ENCODE measurements at places on chromosomes 13 and 19. TPM values are rescaled to one million over a fixed set of nuclear protein-coding genes. Genes with fewer than 3 reads are reported as not detected.

GRCh38 chr13:22422023-22422422, 751.1 kb downstream of the FGF9 start:
- no peak for DNase-seq

DNA sequence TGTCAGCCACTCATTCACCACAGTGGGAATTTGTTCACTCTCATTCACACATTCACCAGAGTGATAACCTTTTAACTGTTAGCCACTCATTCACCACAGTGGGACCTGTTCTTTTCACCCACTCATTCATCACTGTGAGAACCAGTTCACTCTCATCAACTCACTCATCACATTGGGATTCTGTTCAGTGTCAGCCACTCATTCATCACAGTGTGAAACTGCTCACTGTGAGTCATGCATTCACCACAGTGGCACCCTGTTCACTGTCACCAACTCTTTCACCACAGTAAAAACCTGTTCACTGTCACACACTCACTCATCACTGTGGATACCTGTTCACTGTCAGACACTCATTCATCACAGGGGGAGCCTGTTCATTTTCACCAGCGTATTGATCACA, 43.5 kb upstream of the ZNF85 start:
- DNase-seq: no peak

- peak; percentile 58 for DNase-seq
Observed at GRCh38 chr19:6773323-6773931, 919 bp downstream of the VAV1 start.

GRCh38 chr19:48986211-48986610, 6.9 kb downstream of the GYS1 start:
- no peak for DNase-seq

- no peak for DNase-seq
Observed at GRCh38 chr13:44778761-44779484, 202.8 kb upstream of the TSC22D1 start.

Gene C5AR1
- total RNA-seq: 0.81 TPM

- DNase-seq: no peak
Observed at GRCh38 chr13:20441056-20441455, 84.6 kb downstream of the CRYL1 start.

DNA sequence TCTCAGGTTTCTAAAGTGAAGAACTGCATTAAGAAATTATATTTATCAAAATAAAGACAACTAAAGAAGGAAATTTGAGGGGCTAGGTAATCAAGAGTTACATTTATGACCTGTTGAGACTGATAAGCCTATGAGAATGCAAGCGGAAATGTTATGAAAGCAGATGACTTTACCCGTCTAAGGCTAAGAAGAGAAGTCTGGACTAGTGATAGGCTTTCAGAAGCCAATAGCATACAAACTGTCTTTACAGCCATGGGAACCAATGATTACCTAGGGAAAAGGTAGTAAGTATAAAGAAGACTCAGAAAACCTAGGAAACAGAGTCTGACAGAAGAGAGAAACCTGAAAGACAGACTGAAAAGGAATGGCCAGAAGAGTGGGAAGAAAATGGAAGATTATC, 11.2 kb downstream of the TSC22D1 start:
- no peak for DNase-seq

- no peak for DNase-seq
Observed at GRCh38 chr19:55554302-55554701, 9.0 kb upstream of the SBK3 start.

DNA sequence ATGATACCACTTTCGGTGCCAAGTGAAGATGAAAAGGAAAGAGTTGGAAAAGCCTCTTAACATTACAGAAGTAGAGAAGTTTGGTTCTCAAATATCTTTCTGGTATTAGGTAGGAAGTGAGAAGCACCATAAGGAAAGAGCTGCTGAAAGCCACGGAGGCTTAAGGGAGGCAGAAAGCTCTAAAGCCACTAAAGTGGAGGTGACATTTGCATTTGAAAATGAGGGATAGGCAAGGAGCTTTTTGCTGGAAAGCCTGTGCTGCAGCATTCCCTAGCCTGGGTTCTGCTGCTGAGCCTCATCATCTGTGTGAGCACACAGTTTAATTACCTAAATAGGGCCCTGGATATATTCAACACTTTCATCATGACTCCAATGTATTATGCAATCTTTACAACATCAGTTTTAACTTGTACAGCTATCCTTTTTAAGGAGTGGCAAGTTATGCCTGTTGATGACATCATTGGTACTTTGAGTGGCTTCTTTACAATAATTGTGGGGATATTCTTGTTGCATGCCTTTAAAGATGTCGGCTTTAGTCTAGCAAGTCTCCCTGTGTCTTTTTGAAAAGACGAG, 315.4 kb downstream of the RBM26 start:
- DNase-seq: no peak

Gene KLK4
- total RNA-seq: not detected

DNA sequence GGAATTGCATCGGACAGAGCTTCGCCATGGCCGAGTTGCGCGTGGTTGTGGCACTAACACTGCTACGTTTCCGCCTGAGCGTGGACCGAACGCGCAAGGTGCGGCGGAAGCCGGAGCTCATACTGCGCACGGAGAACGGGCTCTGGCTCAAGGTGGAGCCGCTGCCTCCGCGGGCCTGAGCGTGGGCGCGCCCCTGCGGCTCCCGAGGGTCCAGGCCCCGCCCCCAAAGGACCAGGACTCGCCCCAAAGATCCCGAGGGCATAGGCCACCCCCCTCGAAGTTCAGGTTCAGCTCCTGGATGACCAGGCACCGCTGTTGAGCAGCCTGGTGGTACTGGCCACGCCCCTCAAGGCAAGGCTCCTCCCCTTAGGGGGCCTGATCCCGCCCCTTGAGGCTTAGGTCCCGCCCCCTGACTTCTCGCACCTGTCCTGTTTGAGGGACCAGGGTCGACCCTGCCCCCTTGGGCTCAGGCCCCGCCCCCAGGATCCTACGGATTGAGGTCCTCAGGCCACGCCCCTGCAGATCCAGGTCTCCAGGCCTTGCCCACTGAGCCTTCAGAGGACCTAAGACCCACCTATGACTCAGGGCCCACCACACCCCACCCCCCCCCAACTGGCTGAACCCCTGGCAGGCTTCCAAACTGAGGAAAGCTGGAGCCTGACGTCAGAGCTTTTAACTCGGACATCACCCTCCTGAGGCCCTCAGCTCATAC, 43.1 kb downstream of the CYP4F22 start:
- peak; percentile 68 for DNase-seq

Gene CGB7
- not detected for total RNA-seq

Gene TMEM145
- total RNA-seq: not detected

DNA sequence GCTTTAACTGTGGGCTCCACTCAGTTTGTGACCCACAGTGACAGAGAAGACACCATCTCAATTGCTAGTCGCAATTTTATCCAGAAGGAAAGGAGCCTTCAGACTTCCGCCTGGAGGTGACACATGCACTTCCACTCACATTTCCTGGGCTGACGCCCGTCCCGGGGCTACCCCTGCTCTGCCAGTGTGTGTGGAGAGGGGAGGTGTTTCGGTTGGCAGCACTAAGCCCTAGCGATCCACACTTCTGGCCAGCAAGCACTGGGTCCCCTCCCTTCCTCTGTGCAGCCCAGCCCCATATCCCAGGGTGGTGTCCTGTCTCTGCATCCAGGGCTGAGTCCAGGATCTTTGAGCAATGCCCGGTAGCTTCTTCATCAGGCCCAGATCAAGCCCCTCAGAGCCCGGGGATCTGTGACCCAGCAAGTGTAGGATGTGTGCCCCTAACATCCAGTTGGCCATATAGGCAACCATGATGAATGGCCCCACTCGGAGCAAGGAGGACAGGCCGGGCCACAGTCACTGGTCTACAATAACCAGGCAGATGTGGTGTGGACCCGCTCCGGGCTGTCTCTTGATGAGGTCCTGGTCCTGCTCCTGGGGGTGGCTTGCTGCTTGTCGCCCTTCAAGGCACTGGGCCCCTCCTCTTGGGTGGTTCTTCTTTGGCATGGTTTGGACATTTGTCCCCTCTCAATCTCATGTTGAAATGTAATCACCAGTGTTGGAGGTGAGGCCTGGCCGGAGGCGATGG, 141.9 kb upstream of the SPACA7 start:
- no peak for DNase-seq

GRCh38 chr19:34261334-34262109, 7.2 kb downstream of the GARRE1 start:
- no peak for DNase-seq

Gene PLVAP
- 0.81 TPM for total RNA-seq

Gene EPSTI1
- total RNA-seq: 21.0 TPM

Gene MBD3L2
- total RNA-seq: not detected

Gene PRODH2
- not detected for total RNA-seq

GRCh38 chr13:45807520-45808099, 43.9 kb downstream of the SIAH3 start:
- peak; percentile 63 for DNase-seq

Gene NCAN
- total RNA-seq: not detected

DNA sequence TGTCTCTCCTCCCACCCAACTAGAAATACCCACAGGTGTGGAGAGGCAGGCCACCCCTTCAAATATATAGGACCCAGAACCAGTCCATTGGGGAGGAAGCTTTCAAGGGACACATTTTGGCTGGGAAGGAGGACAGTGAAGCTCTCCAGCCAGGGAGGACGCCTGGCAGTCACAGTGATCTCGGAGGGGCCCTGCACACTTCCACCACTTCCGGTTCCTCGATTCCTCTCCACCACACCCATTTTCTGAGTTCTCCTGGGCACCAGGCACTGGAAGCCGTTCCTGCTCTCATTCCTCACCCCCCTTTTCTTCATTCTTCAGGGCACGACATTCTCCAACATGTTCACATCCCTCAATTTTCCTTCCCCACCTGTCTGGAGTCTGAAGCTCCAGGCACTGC, 30.4 kb upstream of the CEACAM21 start:
- DNase-seq: no peak

Gene SYNGR4
- not detected for total RNA-seq

DNA sequence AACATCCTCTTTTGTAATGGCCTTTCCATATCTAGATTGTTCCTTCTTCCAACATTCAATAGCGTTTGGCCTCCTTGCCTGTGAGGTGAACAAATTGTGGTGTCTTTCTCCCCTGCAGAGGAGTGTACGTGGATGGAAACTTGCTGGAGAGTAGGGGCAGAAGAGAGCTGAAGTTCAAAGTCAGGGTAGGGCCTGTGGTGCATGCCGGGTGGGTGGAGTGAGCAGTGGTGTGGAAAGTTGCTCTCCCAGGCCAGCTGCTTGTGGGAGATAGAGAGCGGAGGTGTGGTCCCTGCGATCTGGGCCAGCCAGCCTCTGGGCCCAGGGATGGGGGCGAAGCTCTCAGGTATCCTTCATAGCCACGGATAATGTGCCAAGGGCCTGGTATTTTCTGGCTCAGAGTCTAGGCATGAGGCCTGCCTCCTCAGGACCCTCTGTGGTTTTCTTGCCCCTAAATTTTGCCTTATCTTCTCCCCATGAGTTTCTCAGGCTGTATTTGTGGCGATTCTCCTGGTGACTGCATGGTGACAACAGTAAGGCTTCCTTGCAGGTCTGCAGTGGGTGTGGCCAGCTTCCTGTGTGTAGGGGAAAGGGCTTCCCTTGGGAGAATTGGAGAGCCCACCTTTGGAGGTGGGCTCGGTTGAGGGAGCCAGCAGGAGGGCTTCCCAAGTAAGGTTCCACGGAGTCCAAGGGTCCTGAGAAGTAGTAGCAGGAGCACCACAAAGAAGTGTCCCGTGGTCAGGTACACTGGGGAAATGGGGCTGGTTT, 6.7 kb downstream of the RGCC start:
- DNase-seq: no peak

- DNase-seq: no peak
Observed at GRCh38 chr19:3670796-3671679, 29.2 kb downstream of the PIP5K1C start.

Gene RFPL4A
- total RNA-seq: under 0.01 TPM

GRCh38 chr19:35524181-35524837, 3.8 kb downstream of the SBSN start:
- no peak for DNase-seq

Gene REEP6
- 3.2 TPM for total RNA-seq

- no peak for DNase-seq
Observed at GRCh38 chr13:97549201-97549600, 115.2 kb downstream of the RAP2A start.

GRCh38 chr13:52686376-52686775, 33.7 kb downstream of the SUGT1 start:
- no peak for DNase-seq

- no peak for DNase-seq
Observed at GRCh38 chr19:56261145-56261544, 11.4 kb upstream of the EDDM13 start.

DNA sequence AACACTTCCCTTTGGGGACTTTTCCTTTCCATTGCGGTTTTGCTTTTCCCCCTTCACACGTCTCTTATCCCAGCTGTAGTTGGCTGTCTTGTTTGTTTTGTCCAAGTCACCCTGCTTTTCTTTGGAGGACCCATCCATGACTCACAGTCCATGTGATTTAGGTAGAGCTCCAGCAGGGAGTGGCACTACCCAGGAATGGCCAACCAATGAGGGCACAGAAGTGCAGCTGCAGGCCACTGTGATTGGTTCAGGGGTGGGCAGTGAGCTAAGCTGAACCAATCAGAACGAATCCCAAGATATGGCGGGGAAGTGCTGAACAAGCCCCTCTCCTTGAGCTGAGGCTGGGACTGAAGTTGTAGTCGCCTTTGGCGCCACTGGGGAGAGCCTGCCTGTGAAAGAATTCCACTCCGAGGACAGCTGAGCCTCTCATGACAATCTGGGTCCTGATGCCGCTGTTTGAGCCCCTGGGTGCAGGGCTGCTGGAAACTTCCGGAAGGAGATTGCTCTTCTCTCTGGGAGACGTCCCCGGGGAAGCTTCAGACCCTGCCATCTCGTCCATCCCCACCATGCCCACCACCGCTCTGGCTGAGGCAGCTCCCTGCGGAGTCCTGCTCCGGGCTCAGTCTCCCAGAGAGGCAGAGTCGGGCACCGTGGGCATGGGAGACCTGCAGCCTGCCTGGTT, 62.9 kb upstream of the URI1 start:
- peak; percentile 30 for DNase-seq

Gene CABP5
- total RNA-seq: not detected

Gene ZNF66
- 10.5 TPM for total RNA-seq

GRCh38 chr19:35858311-35858710, 1.6 kb downstream of the KIRREL2 start:
- no peak for DNase-seq

DNA sequence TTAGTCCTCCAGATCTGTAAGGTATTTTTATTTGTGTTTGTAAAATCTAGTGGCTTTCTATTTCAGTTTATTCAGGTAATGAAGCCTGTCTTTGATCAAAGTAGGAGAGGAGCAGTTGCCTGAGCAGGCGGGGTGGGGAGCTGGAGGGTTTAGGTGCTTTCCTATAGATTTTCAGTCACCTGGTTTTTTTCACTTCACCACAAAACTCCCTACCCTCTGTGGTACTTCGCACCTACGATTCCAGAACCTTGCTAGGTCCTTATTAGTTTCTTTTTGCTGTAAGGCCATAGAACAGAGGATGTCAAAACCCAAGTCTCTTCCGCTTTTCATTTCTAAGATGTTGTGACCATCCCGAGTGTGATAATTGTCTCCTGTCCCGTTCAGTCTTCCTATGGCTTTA, 26.6 kb downstream of the SLAIN1 start:
- no peak for DNase-seq

- no peak for DNase-seq
Observed at GRCh38 chr13:24353736-24354135, 44.4 kb downstream of the C1QTNF9 start.

Data from hematopoietic multipotent progenitor cell (in vitro differentiated cells).